ENCODE measurements at places on chromosomes 6 and 20.

DNA sequence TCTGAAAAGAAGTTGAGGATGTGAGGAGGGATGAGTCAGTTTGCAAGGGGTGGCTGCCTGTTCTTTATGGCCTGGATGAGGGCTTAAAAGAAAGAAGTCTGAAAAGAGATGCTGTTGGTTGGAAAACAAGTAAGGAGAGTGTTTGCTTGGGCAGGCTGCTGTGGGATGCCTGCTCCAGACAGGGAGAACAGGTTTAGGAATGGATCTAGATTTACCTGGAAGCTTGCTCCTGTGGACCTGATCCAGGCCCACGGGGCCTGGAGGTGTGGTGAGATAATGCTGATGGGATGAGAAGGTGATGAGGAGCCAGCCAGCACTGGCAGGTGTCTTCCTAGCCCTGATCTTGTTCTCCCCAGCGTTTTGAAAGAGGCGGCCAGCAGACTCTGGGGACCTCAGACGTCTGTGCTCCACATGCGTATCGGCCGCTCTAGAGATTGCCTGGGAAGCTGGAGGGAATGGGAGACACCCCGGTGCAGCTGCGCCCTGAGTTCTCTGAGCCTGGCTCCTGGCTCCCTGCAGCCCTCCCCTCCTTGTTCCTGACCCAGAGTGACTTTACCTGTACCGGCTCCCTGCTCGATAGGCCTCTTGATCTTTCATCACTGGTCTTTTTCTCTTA, 331.3 kb downstream of the ZFAND3 start:
- no peak for DNase-seq

- no peak for DNase-seq
These were observed 3.6 kb downstream of the JARID2 start for GRCh38 chr6:15249371-15250019.

DNA sequence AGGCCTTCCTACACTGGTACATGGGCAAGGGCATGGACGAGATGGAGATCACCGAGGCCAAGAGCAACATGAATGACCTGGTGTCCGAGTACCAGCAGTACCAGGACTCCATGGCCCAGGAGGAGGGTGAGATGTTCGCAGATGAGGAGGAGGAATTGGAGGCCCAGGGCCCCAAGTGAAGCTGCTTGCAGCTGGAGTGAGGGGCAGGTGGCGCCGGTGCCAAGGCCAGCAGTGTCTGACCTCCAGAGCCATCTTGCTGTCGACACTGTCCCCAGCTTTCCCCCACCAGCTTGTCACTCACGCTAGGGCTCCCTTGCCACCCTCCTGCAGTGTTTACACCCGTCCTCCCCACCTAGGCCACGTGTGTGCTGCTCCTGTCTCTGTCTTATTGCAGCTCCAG, 12.2 kb downstream of the GABRR2 start:
- no peak for DNase-seq

DNA sequence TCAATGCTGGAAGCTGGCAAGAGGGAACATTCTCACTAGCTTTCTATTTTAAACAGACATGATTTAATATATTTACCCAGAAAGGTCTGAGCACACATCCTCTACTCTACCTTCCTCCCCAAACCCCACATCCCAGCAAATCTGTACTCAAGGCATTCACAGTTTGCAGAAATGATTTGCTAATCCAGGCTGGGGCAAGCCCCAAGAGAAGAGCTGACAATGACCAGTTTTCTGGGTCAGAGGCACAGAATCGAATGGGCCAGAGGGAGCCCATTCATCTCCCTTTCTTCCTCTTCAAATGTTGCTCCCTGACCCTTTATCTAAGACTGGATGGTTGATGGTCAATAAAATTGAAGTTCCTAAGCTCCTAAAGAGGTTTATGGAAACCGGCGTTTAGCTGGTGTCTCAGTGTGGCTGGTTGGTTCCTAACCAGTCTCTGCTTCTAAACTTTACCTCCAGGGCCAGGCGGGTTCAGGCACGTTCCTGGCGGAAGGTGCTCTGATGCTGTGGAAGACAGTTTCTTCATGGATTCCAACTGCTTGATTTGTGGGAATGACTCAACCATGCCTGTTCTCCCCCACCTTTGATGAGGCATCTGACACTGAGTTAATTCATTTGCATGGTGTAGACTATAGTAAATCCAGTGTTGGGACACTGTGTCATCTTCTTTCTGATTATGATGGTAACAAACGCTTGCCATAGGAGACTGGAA, 96.4 kb upstream of the IYD start:
- DNase-seq = no peak

- DNase-seq = no peak
These were observed 236.9 kb upstream of the PMEPA1 start for GRCh38 chr20:57946559-57947315.

All from stimulated activated CD4-positive, alpha-beta T cell treated with anti-CD3 and anti-CD28 coated beads, Interleukin-1b, Interleukin-23, amount 100 ng/mL, for 4 hours (primary cell).